ENCODE measurements at places on chromosomes 11 and 22. TPM values are rescaled to one million over a fixed set of nuclear protein-coding genes. Genes with fewer than 3 reads are reported as not detected.

Gene FJX1
- total RNA-seq = 1.6 TPM

Gene TFIP11
- 36.4 TPM for total RNA-seq

Gene RHBDD3
- total RNA-seq = 15.4 TPM

Gene KCNJ11
- total RNA-seq = 1.4 TPM

Gene KCNJ4
- not detected for total RNA-seq

Gene RFPL2
- not detected for total RNA-seq

Gene FDXACB1
- 2.1 TPM for total RNA-seq

Gene FAT3
- total RNA-seq = 0.96 TPM

Gene OR52A5
- total RNA-seq = not detected

Gene TAF10
- total RNA-seq = 123 TPM

Gene SEC14L2
- 2.0 TPM for total RNA-seq

Gene REXO2
- total RNA-seq = 46.6 TPM

Gene TUB
- 1.4 TPM for total RNA-seq
